ENCODE measurements at places on chromosomes 6 and 20.
A peak's percentile ranks its signal among the peaks of the same experiment; 100 is the strongest.

DNA sequence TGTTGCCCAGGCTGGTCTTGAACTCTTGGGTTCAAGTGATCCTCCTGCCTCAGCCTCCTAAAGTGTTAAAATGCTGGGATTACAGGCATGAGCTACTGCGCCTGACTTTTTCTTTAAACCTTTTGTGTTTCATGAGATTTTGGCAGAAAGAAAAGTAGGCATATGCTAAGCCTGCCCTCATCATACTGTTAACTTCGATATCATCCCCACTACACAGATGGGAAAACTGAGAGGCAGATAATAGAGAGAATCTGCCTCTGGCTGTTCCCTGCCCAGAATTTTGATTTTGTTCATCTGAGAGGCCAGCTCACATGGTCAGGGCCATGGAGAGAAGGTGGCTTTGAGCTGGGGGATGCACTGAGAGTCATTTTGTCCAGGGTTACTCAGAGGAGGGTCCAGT is 7.5 kb downstream of the PABPC1L start:
- DNase-seq = no peak

DNA sequence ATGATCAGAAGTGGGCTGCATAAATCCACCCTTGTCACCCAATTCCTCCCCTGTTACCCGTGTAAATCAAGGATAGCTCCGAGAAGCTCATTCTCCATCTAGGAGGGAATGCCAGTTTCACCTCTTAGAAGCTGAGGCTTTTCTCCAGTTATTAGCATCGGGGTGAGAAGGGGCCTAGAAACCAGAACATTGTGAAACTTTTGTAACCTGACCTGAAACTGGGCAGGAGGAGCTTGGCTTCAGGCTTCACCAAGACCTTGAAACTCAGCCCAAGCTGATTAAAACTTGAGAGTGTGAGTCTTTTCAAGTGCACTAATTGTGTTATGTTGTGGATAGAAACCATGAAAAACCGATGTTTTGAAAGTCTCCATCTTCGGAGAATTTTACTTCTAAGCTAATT is 103.1 kb downstream of the BMP2 start:
- no peak for DNase-seq

- no peak for DNase-seq
These were observed 329.1 kb upstream of the QKI start for GRCh38 chr6:163085426-163085825.

DNA sequence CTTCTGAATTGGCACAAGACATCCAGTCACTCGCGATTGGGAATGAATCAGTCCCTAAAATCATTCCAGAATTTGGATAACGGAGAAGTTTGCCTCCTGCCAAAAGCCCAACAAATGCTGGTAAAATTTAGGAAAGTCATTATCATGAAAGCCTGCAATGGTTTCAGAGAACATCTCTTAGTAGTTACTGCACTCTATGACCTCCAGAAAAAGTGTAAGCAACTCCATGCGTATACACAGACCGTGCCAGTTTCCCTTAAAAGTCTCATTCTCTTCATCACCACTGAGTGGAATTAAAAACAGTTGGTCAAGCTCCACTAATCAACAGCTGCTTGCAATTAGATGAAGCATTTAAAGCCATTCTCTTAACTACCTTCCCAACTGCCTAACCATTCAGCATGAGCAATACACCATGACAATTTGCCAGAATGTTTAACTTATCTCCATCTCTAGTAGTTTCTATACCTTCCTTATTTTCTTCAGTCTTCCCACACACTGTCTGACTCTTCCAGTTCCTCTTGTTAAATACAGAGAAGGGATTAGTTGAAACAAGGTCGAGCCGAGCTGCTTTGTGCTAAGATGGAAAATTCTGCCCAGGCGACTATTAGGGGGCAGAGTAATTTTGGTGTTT is 183.6 kb upstream of the PRDM1 start:
- no peak for DNase-seq

DNA sequence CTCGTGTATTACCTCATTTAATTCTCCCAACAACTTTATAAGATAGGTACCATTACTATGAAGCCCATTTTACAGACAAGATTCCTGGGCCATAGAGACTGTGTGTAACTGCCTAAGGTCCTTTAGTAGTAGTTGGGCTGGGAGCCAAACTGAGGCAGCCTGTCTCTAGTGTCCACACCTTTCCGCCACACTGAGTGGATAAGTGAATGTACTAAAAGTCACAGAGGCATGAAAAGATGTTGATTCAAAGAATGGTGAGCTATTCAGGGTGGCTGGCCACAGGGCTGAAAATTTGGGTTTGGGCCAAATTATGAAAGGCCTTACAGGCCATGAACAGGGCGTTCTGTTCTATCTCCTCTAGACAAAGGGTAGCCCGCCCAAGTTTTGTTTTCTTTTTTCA is 11.0 kb downstream of the CD24 start:
- no peak for DNase-seq

GRCh38 chr6:106360989-106361430 is 493 bp downstream of the CRYBG1 start:
- DNase-seq = no peak

- DNase-seq = no peak
These were observed 109.9 kb downstream of the CD2AP start for GRCh38 chr6:47587493-47587892.

DNA sequence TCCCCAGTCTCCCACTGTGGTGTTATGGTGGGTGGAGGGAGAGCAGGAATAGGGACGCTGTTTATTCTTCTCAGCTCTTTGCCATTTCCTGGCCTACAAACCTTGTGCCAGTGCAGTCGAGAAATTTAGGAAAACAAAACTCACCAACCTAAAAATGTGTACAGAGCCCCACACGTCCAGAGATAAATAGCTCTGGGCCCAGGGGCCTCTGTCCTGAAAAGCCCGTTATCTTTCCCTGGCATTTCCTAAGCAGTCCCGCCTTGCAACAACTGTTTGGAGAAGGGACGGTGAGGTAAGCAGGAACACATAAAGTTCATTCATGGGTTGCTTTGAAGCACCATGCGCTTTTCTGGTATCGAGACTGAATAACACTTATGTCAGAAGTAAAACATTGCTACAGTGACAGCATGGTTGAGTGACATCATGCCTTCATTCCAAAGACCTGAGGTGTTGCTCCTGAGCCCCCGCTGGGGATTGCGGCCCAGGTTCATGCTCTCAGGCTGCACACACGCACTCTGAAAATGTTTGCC is 80.1 kb upstream of the NXT1 start:
- peak; percentile 44 for DNase-seq

- no peak for DNase-seq
These were observed 35.8 kb downstream of the TBX18 start for GRCh38 chr6:84728602-84729001.

DNA sequence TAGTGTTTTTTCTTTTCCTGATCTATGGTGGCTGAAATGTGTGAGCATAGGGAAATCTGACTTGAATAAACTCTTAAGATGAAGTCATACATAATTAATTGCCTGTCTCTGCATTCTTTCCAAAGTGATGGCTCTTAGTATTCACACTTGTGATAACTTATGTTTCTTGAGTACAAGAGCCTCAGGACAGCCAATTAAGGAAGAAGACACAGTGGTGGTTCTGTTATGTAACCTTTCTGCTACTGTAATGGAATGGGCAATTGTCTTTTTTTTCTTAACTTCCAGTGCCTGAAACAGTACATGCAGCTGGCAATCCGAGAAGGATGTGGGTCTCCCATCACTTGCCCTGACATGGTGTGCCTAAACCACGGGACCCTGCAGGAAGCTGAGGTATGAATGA is 40.1 kb downstream of the RNF144B start:
- DNase-seq = no peak

GRCh38 chr20:50390685-50391443 is 119.3 kb upstream of the PTPN1 start:
- DNase-seq = no peak

- DNase-seq = peak; percentile 60
These were observed 3.5 kb downstream of the PIGT start for GRCh38 chr20:45419188-45420091.

DNA sequence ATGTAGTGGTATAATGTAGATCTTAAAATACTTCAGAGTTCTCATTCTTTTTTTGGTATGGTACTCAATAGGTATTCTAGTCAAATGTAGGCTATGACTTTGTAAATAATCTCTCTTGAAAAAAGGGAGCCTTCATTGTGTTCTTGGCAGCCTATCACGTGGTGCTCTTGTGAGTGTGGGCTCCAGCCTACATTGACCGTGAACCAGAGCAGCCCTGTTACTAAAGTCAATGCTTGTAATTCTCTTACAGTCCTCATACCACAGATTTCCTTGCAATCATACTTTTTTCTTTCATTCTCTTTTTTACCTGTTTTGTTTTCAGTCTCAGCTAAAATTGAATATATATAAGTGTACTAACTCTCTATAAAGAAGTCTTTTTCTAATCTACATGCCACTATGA is 31.1 kb downstream of the ARID1B start:
- DNase-seq = no peak

DNA sequence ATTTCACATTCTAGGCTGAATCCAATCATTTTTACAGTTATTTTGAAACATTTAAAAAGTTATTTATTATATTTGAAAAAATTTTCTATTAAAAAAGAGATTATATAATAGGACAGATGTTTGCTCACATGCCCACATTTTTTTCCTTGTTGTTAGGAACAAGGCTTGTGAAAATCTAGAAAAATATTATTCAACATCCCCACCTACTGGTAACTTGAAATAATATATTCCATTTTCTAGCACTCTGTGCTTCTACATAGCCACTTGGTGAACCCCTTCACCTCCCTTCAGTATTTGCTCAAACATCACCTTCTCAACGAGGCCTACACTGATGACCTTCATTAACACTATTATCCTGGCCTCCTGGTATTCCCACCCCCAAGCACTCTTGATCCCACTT is 18.3 kb upstream of the GPRC6A start:
- DNase-seq = no peak

GRCh38 chr20:8394308-8394945 is 262.4 kb downstream of the PLCB1 start:
- DNase-seq = peak; percentile 28

DNA sequence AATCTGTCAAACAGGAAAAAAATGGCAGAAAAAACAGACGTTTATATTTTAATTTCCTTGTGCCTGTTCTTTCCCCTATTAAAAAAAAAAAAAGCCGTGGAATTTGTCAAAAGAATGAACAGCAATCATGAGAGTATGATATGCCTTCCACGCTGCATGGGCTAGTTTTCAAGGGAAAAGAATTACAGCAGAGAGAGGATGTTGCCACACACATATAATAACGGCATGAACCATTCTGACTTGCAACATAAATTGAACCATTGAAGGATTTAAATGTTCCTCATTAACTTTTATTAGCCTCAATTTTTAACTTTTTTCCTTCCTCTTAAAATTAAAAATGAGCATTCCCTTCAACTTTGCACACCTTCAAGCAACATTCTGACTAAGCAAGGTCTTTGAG is 301.8 kb downstream of the FOXC1 start:
- DNase-seq = no peak

DNA sequence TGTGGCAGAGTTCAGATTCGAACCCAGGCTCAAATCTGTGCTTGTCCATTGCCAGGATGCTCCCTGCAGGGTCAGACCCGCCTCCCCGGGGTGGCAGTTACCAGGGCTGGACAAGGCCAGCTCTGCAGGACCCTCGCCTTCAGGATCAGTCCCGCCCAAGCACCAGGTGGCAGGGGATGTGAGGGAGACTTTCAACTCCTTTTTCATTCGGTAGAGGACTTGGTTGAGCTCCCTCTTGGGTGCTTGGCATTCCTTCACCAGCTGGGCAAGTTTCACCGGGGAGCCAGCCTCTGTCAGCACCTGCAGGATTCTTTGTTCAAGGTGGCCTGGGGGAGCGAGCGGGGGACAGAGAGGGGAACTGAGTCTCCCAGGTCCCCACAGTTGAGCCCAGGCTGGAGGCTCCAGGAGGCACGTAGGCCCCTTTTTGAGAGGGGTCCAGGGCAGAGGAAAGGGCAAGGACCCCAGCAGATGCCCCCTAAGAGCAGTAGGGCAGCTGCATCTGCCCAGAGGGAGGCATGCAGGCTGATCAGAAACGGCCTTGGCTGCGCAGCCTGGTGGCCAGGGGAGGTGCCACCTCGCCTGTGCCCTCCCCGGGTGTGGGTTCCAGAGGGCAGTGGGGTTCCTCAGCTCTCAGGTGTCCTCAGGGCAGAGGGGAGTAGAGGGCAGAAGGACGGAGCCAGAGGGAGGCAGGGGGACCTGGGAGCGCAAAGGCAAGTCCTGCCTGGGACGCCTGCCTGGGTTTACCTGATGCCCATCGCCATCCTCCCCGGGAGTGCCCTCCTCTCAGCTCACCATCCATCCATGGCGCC is 3.9 kb downstream of the ZBP1 start:
- no peak for DNase-seq

DNA sequence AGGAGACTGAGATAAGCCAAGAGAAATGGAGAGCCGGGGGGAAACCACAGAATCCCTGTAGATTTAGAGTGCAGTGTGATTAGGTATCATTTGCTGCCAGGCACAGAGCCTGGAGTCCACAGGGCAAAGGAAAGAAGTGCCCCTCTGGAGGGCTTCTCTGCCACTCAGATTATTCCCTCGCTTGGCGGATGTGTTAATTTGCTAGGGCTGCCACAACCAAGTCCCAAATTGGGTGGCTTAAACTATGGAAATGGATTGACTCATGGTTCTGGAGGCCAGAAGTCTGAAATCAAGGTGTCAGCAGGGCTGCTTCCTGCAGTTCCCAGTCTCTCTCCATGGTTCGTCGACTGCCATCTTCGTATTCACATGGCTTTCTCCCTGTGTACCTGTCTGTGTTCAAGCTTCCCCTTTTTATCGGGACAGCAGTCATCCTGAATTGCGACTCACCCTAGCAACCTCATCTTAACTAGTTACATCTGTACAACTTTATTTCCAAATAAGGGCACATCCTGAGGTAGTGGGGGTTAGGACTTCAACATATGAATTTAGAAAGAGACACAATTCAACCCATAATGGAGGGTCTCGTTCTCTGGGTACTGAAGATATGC is 122.2 kb downstream of the ANKRD60 start:
- DNase-seq = no peak

DNA sequence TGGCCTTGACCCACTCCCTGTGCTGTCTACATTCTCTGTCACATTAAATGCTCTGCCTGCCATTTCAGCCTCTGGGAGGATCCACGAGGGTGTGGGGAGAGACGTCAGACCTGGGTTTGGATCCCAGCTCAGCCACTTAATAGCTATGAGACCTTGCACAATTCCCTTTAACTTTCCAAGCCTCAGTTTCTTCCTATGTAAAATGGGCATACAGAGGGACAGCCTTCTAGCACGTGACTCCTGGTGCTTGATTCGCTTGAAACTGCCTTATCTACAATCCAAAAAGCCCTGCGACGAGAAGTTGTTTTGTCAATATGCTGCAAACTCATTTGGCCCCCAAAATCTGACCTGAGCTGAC is 40.0 kb downstream of the TOX2 start:
- DNase-seq = no peak

- no peak for DNase-seq
These were observed 106.1 kb downstream of the DTNBP1 start for GRCh38 chr6:15556711-15557110.

GRCh38 chr6:43216200-43216599 is 13.1 kb downstream of the DNPH1 start:
- DNase-seq = no peak

- peak; percentile 56 for DNase-seq
These were observed 24.3 kb upstream of the FANCE start for GRCh38 chr6:35427851-35428321.

Measured in AG04449 (cell line).